ENCODE measurements at places on chromosomes 3 and 15.

DNA sequence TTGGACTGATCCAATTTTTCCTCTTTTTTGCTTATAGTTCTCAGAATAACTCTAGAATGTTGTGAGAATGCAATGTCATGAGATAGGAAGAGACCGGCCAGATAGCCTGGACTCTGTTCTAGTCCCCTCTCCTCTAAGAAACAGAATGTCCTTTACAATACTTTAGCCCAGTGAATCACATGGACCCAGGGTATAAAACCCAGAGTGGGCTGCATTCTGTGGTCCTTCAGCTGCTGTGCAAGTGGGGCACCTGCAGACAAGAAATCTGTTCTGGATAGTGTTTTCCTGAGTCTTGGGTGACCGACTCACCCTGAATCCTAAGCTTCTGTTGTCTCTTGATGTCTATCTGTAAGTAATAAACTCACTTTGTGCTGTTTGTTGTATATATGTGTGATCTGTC lies 368.6 kb upstream of the DPH6 start:
- H3K36me3 ChIP-seq, result no peaks in the 10 kb centered on the region
- no peaks in the 10 kb centered on the region for H3K27me3 ChIP-seq
- H3K4me3 ChIP-seq, result no peak overlapping the region
- H3K4me1 ChIP-seq, result peaks cover 6% of the 10 kb centered on the region
- no peak overlapping the region for H3K27ac ChIP-seq

- H3K36me3 ChIP-seq, result no peaks in the 10 kb centered on the region
- H3K4me1 ChIP-seq, result peaks cover 9% of the 10 kb centered on the region
- no peak overlapping the region for H3K4me3 ChIP-seq
- no peaks in the 10 kb centered on the region for H3K27me3 ChIP-seq
Measured at GRCh38 chr3:61233746-61234145, 17.5 kb downstream of the FHIT start.

DNA sequence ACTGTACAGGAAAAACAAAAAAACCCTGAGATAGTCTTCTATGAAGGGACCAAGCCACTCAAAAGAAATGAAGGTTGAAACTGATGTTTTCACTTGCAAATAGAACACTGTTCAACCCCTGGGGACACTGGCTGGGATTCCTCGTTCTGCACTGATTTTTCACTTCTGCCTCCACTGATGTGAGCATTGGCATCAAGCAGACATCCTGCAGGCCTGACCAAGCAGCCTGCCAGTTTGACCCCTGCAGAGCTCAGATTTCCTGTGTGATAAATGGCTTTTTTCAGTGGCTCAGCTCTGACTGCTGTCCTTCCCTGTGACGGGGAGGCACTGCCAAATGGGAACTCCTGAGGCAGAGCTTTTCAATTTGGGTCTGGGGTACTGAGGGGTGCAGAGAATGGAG lies 50.0 kb downstream of the RASGRP1 start:
- H3K27me3 ChIP-seq, result no peaks in the 10 kb centered on the region
- DNase-seq, result no peak
- H3K27ac ChIP-seq, result no peak overlapping the region
- H3K4me1 ChIP-seq, result no peaks in the 10 kb centered on the region
- H3K4me3 ChIP-seq, result no peak overlapping the region

GRCh38 chr3:2823031-2823430 lies 287.1 kb downstream of the IL5RA start:
- no peaks in the 10 kb centered on the region for H3K4me1 ChIP-seq
- no peak overlapping the region for H3K4me3 ChIP-seq
- H3K27ac ChIP-seq, result no peak overlapping the region

DNA sequence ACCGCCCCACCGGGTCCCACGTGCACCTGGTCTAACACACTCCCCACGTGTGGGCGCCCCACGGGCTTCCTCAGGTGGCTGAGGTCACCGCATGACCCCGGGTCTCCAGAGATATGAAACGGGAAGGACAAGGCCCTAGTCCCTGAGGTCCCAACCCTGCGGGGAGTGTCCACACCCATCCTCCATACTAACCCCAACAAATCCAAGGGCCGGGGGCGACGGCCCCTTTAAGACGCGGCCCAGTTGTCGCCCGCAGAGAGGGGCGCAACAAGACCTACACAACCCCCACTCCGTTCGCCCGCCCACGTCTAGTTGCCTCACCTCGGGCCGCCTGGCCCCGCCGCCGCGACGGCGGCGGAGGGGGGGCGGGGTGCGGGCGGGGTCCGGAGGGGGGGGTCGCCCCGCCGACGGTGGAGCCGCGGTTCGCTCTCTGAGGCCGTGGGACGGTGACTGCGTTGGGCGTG lies 396 bp downstream of the INO80 start:
- DNase-seq, result peak; percentile 62
- H3K27ac ChIP-seq, result peak overlapping the region; percentile 99
- no peaks in the 10 kb centered on the region for H3K36me3 ChIP-seq
- peak overlapping the region; percentile 83 for H3K4me3 ChIP-seq

DNA sequence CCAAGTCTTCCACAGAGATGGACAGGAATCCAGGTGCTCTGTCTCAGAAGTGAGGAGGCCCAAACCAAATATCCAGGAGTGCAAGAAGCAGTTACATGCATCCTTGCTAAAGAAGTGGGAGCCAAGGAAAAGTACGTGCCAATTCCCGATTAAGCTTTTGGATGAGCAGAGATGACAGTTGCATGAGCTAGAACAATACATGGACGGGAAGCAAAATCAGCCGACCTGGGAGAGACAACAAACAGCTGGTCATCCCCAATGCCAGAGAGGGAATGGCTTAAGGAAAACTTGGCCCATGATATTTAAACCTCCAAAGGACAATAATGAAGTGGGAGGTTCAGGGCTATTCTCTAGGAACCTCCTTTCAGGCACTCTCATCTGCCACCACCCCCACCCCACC lies 86.0 kb upstream of the ABHD17C start:
- no peak for DNase-seq
- H3K27ac ChIP-seq, result no peak overlapping the region
- no peaks in the 10 kb centered on the region for H3K36me3 ChIP-seq
- no peak overlapping the region for H3K4me3 ChIP-seq
- H3K4me1 ChIP-seq, result peaks cover 12% of the 10 kb centered on the region

- no peaks in the 10 kb centered on the region for H3K36me3 ChIP-seq
- H3K4me3 ChIP-seq, result no peak overlapping the region
- no peaks in the 10 kb centered on the region for H3K27me3 ChIP-seq
- peaks cover 5% of the 10 kb centered on the region for H3K4me1 ChIP-seq
Measured at GRCh38 chr3:55205990-55206389, 278.1 kb upstream of the LRTM1 start.

DNA sequence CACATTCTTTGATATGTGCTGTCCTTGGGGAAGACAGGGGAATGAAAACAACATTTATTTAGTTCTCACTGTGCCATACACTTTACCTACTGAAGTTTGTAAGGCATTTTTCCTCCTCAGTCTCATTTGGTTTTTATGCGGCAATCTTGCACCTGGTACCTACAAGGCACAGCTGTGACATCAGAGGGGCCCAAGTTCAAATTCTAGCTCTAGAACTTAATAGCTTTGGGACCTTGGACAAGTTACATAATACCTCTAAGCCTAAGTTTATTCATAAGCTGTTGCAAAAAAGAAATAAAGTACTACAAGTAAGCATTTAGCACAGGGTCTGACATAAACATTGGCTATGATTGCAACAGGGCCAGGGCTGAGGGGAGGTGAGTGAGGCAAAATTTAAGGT lies 5.6 kb upstream of the FAM81A start:
- H3K36me3 ChIP-seq, result no peaks in the 10 kb centered on the region
- H3K27ac ChIP-seq, result no peak overlapping the region
- peaks cover 6% of the 10 kb centered on the region for H3K4me1 ChIP-seq
- H3K27me3 ChIP-seq, result no peaks in the 10 kb centered on the region

DNA sequence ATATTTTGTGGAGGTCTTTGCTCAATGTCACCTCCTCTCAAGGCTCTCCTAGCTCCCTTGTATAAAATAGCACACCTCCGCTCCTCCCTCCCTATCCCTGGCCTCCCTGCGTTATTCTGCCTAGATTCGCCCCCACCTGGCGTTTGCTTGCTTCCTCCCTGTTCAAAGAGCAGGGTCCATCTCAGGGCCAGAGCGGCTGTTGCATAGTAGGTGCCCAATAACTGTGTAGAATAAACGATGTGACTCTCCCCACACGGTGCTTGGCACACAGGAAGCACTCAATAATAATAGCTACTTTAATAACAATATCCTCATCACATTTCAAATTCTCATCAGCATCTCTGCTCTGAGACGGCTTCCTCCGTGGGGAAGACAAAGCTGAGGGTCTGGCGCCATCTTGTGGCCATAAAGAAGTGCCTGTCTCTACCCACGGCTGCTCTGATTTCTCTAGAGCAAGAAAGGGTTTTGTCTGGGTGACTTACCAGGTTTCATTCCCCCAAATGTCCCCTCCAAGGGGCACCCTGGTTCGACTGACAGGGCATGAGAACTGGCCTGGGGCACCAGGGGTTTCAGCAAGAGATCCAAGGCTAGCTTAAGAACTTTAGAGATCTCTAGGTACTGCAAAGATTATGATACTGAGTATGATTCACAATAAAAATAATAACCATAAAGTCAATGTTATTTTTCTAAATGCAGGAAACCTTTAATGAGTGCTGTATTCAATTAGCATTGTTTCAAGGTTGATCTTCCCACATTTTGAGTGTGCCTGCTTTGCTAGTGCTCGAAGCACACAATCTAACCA lies 16.1 kb downstream of the CD276 start:
- H3K36me3 ChIP-seq, result no peaks in the 10 kb centered on the region
- DNase-seq, result peak; percentile 85
- no peak overlapping the region for H3K27ac ChIP-seq
- H3K27me3 ChIP-seq, result no peaks in the 10 kb centered on the region
- no peak overlapping the region for H3K4me3 ChIP-seq

GRCh38 chr3:54914180-54914579 lies 13.7 kb downstream of the LRTM1 start:
- H3K4me1 ChIP-seq, result no peaks in the 10 kb centered on the region
- H3K27me3 ChIP-seq, result no peaks in the 10 kb centered on the region
- H3K36me3 ChIP-seq, result no peaks in the 10 kb centered on the region
- H3K27ac ChIP-seq, result no peak overlapping the region
- no peak overlapping the region for H3K4me3 ChIP-seq
- DNase-seq, result no peak

GRCh38 chr15:82168296-82168695 lies 94.2 kb downstream of the EFL1 start:
- DNase-seq, result no peak
- no peaks in the 10 kb centered on the region for H3K36me3 ChIP-seq
- H3K4me1 ChIP-seq, result no peaks in the 10 kb centered on the region
- no peak overlapping the region for H3K27ac ChIP-seq
- H3K27me3 ChIP-seq, result no peaks in the 10 kb centered on the region
- no peak overlapping the region for H3K4me3 ChIP-seq

- no peak overlapping the region for H3K4me3 ChIP-seq
- no peak for DNase-seq
- H3K27ac ChIP-seq, result no peak overlapping the region
- no peaks in the 10 kb centered on the region for H3K36me3 ChIP-seq
Measured at GRCh38 chr15:34802371-34802770, 7.0 kb upstream of the ACTC1 start.

DNA sequence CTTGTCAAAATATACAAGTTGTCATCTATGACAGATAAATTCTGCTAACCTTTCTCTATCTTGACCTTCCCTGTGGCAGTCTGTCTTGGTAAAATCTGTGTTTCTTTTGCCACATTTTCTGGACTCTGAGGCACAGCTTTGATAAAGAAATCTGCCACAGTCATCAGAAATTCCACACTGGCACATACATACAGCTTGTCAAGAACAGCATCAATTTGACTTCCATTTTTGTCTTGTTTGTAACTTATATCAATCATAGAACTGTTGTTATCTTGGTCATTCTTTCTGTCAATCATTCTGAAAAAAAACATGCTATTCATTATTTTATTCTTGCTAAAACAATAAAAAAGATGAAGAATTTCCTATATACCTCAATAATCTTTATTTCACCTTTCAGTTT lies 130.8 kb downstream of the VPS13C start:
- H3K27ac ChIP-seq, result no peak overlapping the region
- no peaks in the 10 kb centered on the region for H3K4me1 ChIP-seq
- DNase-seq, result no peak
- peaks cover 11% of the 10 kb centered on the region for H3K36me3 ChIP-seq
- H3K4me3 ChIP-seq, result no peak overlapping the region

GRCh38 chr3:178454726-178455125 lies 81.5 kb upstream of the KCNMB2 start:
- no peaks in the 10 kb centered on the region for H3K4me1 ChIP-seq
- no peak overlapping the region for H3K4me3 ChIP-seq
- no peaks in the 10 kb centered on the region for H3K36me3 ChIP-seq
- no peaks in the 10 kb centered on the region for H3K27me3 ChIP-seq
- DNase-seq, result peak; percentile 34

DNA sequence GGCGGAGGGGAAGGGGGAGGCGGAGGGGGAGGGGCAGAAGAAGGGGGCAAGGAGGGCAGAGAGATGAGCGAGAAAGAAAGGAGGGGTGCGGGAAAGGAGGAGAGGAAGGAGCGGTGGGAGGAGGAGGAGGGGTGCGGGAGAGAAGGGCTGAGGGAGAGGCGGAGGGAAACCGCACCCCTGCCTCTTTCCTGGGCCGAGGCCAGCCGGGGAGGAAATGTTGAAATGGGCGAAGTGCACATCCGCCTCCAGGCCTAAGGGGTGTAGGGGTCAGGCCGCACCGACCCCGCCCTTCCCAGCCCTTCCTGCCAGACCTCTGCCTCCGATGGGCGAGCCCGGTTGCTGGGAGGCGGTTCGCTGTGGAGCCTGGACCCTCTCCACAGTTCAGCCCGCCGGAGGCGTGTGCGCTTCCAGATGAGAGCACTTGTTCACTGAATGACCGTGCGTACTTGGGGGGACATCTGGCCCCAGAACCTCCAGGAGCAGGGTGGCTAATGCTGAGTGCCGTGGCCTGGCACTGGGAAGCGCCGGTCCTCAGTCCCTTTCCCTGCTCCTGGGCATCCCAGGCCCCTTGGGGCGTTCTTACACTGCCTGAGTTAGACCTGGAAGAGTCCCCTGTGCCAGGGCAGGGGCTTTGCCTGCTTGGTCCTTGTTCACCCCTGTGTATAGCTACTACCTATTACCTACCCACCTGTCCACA lies 110.3 kb upstream of the KLF13 start:
- no peaks in the 10 kb centered on the region for H3K36me3 ChIP-seq
- peak overlapping the region; percentile 84 for H3K27ac ChIP-seq
- H3K4me3 ChIP-seq, result no peak overlapping the region
- peaks cover 18% of the 10 kb centered on the region for H3K4me1 ChIP-seq

- H3K27me3 ChIP-seq, result no peaks in the 10 kb centered on the region
- DNase-seq, result no peak
- no peak overlapping the region for H3K4me3 ChIP-seq
- peak overlapping the region; percentile 58 for H3K27ac ChIP-seq
Measured at GRCh38 chr3:12186515-12187286, 28.0 kb upstream of the TIMP4 start.

DNA sequence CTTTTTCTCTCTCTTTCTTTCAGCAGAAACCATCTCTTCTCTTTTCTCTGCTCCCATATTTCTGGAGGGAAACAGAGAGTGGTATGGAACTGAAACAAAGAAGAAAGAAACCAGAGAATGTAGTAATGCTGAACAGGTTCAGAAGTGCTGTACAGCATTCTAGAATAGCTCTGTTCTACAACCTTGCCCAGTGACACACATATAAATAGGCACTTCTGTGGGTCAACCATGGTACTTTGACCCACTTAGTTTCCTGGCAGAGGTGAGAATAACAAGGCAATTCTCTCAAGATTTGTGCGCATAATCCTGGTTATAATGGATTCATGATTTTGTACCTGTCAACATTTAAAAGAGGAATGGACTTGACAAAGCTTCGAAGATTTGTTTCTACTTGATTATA lies 12.3 kb downstream of the CFAP91 start:
- DNase-seq, result no peak
- H3K4me1 ChIP-seq, result peaks cover 17% of the 10 kb centered on the region
- H3K27me3 ChIP-seq, result no peaks in the 10 kb centered on the region
- no peak overlapping the region for H3K27ac ChIP-seq
- no peaks in the 10 kb centered on the region for H3K36me3 ChIP-seq

- H3K4me3 ChIP-seq, result no peak overlapping the region
- no peak for DNase-seq
- no peaks in the 10 kb centered on the region for H3K36me3 ChIP-seq
- H3K4me1 ChIP-seq, result no peaks in the 10 kb centered on the region
- no peaks in the 10 kb centered on the region for H3K27me3 ChIP-seq
- no peak overlapping the region for H3K27ac ChIP-seq
Measured at GRCh38 chr3:153448151-153448829, 286.3 kb downstream of the RAP2B start.
